Naive thymus-derived CD4-positive, alpha-beta T cell (primary cell): ENCODE measurements at places on chromosomes 3 and 15. TPM values are rescaled to one million over a fixed set of nuclear protein-coding genes. Genes with fewer than 3 reads are reported as not detected.

DNA sequence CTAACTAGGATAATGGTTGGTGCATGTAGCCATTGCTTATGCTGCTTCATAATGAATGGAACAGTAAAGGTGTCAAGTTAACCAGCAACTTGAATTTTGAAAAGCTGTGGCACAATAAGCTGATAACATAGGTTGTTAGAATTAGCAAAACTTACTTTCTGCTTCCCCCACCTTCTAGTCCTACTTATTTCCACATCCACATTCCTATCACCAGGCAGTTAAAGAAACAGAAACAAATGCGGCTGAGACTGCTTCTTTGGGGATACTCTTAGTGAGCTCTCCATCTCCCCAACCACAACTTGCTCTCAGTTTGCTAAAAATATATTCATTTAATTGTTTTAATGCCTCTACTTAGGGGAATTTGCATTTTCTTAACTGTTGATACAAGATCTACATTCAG lies 215.1 kb downstream of the TIGIT start:
- DNase-seq = no peak

GRCh38 chr15:78937132-78937739 lies 7.6 kb downstream of the CTSH start:
- no peak for DNase-seq

GRCh38 chr3:184525337-184526087 lies 36.1 kb upstream of the EPHB3 start:
- DNase-seq = peak; percentile 40

GRCh38 chr15:101174152-101174920 lies 77.5 kb downstream of the CHSY1 start:
- DNase-seq = no peak

- no peak for DNase-seq
Measured at GRCh38 chr3:143001034-143001368, 369 bp upstream of the U2SURP start.

The FBXW12 gene
- total RNA-seq = not detected

The SATB1 gene
- total RNA-seq = 451 TPM

The FAM107A gene
- total RNA-seq = not detected
